Cortex of kidney (tissue), 1 donor: ENCODE measurements at places on chromosomes 16 and 17.

DNA sequence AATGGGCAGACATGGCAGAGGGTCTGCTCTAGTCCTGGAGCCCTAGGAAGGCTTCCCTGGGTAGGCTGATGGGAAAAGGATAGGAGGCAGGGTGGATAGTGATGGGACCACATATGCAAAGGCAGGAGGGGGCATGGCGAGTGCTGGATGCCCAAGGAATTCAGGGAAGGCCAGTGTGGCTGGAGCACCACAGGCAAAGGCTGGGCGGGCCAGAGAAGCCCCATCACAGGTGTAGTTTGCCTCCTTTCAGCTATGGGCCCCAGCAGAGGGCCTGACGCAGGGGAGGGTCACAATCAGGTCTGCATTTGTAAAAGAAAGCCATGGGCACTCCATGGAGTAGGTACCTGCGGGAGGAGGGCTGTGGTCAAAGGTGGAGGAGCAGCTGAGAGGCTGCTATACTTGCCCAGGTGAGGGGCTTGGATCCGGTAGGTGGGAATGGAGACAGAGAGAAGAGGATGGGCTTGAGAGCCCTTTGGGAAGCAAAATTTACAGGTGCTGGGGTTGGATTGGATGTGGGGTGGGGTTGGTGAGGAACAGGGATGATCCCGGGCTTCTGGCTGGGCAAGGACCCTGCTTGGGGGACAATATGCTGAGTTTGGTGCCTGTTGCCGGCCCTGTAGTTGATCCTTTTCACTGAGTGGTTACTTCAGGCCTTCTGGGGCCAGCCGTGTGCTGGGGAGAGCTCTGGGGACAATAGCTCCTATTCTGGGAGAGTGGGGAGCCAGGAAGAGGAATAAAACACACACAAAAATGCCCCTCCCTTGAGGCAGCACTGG lies 6.5 kb upstream of the COL1A1 start:
- no peak for DNase-seq

DNA sequence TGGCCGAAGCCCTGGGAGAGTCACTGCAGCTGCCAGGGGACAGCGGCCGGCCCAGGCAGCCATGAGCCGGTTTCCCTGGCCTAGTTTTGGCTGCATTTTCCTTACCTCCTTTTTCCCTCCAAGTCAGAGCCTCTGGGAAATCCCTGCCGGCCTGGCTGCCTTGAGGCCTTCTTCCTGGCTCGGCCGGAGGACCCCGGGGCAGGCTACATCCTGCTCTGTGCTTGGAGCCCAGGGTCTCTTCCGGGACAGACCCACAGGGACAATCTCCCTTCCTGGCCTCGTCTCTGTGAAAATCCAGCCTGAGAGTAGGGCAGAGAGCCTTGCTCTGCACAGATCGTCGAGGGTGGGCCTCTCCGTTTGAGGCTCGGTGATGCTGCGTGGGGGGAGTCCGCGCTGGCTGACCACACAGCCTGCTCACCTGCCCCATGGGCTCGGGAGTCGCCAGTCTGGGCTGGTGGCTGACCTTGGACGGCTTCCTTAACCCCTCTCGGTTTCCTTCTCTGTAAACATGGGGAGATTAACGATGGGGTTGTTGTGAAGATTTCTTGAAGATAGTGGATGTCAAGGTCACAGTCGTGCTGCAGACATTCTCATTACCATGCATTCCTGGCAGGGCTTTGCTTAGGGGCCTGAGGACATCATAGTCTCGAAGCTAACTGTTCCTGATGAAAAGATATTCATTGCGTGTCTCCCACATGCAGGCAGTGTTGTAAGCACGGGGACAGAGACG lies 34.8 kb upstream of the CIBAR2 start:
- no peak for DNase-seq

DNA sequence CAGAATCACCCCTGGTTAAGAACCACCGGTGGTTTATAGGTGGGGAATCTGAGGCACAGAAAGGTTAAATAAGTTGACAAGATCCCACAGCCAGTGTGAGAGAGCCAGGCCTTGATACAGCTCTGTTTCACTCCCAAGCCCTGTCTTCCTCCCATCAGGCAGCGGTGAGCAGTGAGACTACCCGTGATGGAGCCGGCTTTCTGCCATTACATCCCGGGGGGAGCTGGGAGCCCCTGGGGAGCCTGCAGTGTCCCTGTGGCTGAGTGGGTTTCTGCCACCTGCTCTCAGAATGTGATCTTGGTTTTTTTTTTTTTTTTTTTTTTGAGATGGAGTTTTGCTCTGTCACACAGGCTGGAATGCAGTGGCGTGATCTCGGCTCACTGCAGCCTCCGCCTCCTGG lies 66.4 kb downstream of the ABCC1 start:
- DNase-seq: no peak

DNA sequence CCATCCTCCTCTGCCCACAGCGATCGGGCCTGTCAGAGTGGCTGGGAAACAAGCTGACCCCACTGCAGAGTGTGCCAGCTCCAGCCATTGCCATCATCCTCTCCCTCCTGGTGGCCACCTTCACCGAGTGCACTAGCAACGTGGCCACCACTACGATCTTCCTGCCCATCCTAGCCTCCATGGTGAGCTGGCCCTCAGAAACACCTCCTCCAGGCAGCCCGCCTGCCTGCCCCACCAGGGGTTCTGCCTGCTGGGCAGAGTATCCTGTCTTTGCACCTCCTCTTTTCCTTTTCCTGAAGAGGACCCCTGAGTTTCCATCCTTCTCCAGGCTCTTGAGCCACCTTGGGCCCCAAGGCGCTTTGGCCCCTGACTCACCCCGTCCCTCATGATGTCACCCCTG lies 10.5 kb upstream of the FOXN1 start:
- DNase-seq: no peak

DNA sequence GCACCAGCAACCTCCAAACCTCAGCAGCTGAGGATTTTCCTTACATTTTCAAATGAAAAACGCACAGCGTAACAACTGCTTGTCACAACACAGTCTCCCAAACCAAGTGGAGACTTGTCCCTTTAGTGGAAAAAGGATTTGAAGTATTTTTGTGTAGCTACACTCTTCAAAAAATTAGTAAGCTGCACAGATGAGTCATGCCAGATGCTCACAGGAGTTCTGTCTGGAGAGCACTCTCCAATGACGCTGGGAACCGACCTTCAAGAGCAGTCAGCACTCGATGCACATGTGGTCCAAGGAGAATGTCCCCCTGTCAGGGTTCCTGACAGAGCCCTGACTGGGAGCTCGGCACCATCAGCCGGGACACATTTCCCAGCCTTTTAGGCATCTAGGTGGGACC lies 39.8 kb downstream of the MAP1LC3B start:
- no peak for DNase-seq

DNA sequence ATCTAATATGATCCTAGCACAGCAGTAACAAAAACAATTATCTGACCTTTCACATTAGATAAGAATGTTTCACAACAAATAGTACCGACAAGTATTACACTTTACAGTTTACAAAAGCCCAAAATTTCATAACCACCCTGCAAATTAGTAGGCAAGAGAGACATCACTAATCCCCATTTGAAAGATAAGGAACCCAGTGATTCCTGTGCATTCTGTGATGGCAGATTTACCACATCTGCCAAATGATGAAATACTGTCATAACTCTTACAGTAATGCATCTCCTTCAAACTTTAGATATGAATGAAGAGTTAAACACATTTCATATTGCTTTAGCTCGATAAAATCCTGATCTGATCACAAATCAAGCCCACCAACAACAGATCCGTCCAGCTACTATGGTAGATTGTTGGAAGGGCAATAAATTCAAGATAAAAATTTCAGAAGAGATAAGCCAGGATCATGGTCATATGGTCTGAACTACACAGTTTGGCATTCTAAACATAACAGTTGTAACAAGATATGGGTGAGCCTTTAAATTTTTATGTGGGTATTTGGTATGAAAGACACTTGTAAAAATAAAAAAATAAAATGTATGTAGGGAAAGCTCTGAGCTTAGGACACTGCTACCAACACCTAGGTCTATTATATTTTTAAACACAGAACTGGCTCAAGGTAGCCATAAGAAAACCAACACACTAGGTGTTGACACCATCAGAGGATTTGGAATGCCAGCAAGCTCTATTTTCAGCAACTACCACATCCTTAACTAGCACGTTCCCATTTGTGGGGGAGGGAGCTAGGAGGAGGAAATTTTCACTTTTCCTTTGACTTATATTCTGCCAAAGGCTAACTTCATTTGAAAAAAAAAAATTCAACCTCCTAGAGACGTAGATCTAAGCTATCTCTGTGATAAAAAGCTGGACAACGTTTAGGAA lies 9.3 kb downstream of the YWHAE start:
- no peak for DNase-seq

- DNase-seq: no peak
Observed at GRCh38 chr16:74034862-74035261, 261.8 kb upstream of the PSMD7 start.

DNA sequence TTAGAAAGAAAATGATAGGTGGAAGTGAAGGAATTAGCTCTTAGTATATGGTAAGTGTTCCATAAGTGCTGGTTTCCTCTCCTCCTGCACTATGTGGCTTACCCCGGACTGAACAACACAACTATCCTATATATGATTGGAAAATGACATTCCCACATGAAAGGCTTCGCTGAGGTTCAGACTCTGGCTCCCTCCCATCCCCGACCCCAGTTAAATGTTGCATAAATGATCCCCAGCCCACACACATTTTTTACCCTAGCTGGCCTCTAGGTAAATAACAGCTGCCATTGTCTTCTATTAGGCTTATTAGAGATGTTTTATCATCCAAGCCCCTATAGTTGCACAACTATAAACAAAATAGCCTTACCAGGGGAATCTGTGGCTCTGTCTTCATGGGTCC lies 495.6 kb upstream of the CDH11 start:
- DNase-seq: no peak

GRCh38 chr17:8976638-8977037 lies 11.1 kb upstream of the PIK3R5 start:
- no peak for DNase-seq

GRCh38 chr16:29876217-29876593 lies 13.2 kb upstream of the CDIPT start:
- DNase-seq: no peak

DNA sequence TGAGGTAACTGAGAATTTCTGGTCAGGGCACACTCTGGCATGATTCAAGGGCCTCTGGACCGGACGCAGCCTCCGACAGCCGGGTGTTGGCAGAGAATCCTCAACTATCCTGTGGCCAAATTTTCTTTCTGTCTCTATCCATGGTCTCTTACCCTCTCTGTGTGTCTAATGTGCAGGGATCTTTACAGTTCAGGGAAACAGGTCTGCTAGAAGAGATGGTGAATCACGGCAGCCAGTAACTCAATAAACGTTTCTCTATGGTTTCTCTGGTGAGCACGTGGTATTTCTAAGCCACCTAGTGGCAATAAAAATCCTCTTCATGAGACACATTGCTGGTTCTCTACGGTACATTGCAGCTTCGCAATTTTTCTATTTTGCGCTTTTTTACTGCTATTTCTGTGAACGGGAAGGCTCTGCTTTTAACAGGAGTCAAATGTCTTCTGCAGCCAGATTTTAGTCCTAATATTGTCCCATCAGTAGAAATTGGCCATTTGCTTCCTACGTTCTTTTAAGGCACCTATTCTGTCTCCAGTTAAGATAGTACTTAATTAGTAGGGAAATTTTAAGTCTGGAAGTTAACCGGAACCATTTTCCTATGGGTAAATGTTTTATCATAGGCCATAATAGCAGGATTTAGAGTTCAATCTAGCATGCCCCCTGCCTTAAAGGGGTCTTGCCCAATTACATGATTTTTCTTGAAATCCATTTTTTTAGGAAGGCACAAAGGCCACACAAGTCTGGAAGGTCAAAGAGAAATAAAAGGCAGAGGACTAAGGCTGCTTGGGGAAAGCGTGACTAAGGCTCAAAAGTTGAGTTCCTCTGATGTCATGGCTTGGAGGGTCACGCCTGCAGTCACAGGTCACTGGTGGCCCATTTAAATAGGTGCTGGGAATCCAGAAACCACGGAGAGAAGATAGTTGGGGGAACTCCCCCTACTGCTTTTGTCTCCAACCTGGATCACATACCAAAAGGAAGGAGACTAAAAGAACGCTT lies 31.5 kb downstream of the QPRT start:
- no peak for DNase-seq

- DNase-seq: no peak
Observed at GRCh38 chr16:73053038-73053363, 5.1 kb upstream of the ZFHX3 start.

GRCh38 chr17:77428020-77428748 lies 287.4 kb downstream of the SEC14L1 start:
- DNase-seq: no peak

DNA sequence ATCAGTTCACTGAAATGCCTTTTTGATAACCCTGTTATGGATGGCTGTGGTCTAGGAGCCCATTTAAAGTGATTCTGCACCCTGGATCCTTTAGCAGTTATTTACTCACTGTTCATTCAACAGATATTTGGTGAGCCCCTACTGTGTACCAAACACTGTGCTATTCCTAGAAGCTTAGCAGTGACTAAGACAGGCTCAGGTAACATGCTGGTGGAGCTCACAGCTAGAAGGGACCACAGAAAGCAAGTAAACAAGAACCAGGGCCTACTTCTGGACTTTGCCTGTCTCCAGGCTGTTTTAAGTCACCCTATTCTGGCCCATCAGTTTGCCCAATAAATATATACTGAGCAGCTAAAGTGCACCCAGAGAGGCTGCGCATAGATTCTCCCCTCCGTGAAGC lies 11.1 kb downstream of the ITGA3 start:
- no peak for DNase-seq

DNA sequence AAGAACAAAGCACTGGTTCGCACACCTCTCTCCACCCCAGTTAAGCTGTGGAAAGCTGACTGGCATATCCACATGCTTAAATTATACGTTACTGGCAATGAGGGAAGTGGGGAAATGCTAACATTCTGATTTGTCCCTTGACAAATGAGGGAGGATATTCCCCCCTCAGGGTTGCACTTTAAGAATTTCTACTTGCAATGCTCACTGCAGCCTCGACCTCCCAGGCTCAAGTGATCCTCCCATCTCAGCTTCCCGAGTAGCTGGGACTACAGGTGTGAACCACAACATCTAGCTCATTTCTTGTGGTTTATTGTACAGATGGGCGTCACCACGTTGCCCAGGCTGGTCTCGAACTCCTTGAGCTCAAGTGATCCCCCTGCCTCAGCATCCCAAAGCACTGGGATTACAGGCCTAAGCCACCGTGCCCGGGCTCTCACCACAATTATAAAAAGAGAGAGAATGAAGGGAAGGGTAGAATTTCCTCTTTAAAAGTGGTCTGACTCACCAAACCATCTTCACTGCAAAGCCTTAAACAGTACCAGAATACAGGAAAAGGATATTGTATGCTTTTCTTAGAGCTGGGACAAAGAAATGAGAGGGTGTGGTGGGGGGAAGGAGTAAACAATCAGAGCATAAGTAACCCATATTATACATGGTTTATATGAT lies 38.9 kb downstream of the KANSL1 start:
- no peak for DNase-seq
